ENCODE measurements at places on chromosomes 5 and 9.
A peak's percentile ranks its signal among the peaks of the same experiment; 100 is the strongest.

- DNase-seq: peak; percentile 25
These were observed 11.4 kb downstream of the BASP1 start for GRCh38 chr5:17228821-17229291.

DNA sequence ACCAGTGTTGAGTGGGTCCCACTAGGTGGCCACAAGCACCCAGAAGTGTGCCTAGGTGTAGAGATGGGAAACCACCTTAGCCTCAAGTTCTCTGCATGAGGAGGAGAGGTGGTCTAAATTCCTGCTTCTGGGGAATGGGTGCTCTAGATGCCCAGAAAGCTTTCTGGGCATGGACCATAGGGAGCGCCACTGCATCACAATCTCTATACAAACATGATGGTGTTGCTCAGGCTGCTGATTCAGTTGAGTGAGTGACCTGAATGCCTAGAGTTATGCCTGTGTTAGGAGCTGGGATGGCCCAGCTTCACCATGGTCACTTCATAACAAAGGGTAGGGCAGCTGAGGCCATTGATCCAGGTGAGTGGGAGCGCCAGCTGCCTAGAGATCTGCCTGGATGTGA lies 667.9 kb upstream of the ARRDC3 start:
- DNase-seq: no peak

GRCh38 chr9:10613419-10613818 lies 617 bp upstream of the PTPRD start:
- no peak for DNase-seq

- DNase-seq: no peak
These were observed 208.8 kb downstream of the ERCC6L2 start for GRCh38 chr9:96084331-96084734.

DNA sequence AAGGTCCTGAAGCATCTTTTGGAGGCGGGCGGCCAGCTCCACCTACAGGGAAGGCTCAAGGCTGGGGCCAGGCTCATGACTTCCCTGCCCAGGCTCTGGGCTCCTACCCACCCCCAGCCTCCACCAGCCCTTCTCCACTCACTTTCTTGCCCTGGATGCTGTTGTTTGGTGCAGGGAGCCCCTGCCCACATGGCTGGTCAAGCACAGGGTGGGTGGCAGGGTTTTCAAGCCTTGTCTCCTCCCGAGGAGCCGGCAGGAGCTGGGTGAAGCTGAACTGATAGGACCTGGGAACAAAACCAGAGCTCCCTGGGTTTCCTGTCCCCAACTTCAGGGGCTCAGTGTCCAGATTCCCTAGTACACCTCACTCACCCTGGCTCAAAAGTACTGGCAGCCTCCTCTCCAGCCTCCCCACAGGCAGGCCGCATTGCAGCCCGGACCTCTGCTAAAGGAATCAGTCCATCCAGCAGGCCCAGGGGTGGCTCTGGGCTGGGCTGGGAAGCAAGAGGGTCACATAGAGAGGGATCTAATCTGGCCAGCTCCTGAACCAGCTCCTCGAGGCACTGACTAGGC lies 6.9 kb downstream of the SHROOM1 start:
- DNase-seq: no peak

GRCh38 chr5:50325237-50325832 lies 115.8 kb downstream of the EMB start:
- DNase-seq: no peak

GRCh38 chr5:59829386-59829785 lies 64.1 kb downstream of the PDE4D start:
- DNase-seq: no peak

All from NCI-H2107 (cell line).